ENCODE measurements at places on chromosomes 1 and 21. TPM values are rescaled to one million over a fixed set of nuclear protein-coding genes. Genes with fewer than 3 reads are reported as not detected.

The HAO2 gene
- 0.49 TPM for total RNA-seq

The ANXA9 gene
- not detected for total RNA-seq

The FAM110D gene
- 0.98 TPM for total RNA-seq

The CAPN8 gene
- not detected for total RNA-seq

The SLAMF9 gene
- total RNA-seq, result 3.6 TPM

The CCDC181 gene
- not detected for total RNA-seq

The IL6R gene
- total RNA-seq, result 39.4 TPM

The CD247 gene
- 1.3 TPM for total RNA-seq

The SELE gene
- 1.8 TPM for total RNA-seq

The MNDA gene
- 11.7 TPM for total RNA-seq

The TFB2M gene
- total RNA-seq, result 5.8 TPM

The GUCA2B gene
- total RNA-seq, result not detected

The SPRR2B gene
- not detected for total RNA-seq

The ABCD3 gene
- 34.7 TPM for total RNA-seq

The CIART gene
- 2.6 TPM for total RNA-seq

The PWP2 gene
- total RNA-seq, result 3.9 TPM

The F5 gene
- 12.2 TPM for total RNA-seq

The ACTL8 gene
- total RNA-seq, result not detected

The PPIAL4G gene
- total RNA-seq, result not detected

The IL22RA1 gene
- total RNA-seq, result not detected

The NBPF10 gene
- total RNA-seq, result 2.3 TPM

The ISG20L2 gene
- total RNA-seq, result 13.4 TPM

The LAMB3 gene
- 5.5 TPM for total RNA-seq

The ZNF281 gene
- total RNA-seq, result 20.4 TPM

The FBLIM1 gene
- total RNA-seq, result 21.9 TPM

The AMPD1 gene
- total RNA-seq, result not detected

The S100A5 gene
- total RNA-seq, result not detected

The TAF12 gene
- 22.2 TPM for total RNA-seq

The PSMB2 gene
- total RNA-seq, result 26.9 TPM

The TNFAIP8L2 gene
- 5.7 TPM for total RNA-seq

The CELA3B gene
- total RNA-seq, result not detected

The ATP1A2 gene
- total RNA-seq, result 60.2 TPM

The BCL2L15 gene
- 0.38 TPM for total RNA-seq

The ANKRD35 gene
- 6.6 TPM for total RNA-seq

The TAF5L gene
- 11.9 TPM for total RNA-seq

Data from subcutaneous adipose tissue (tissue), 4 donors.